ENCODE measurements at places on chromosomes 2 and 18. TPM values are rescaled to one million over a fixed set of nuclear protein-coding genes. Genes with fewer than 3 reads are reported as not detected.

SH3BP4 gene
- 9.1 TPM for total RNA-seq

CTAGE1 gene
- 0.13 TPM for total RNA-seq

SPATS2L gene
- 144 TPM for total RNA-seq

- no peak for DNase-seq
Observed at GRCh38 chr18:37544713-37545112, 20.9 kb downstream of the CELF4 start.

DNA sequence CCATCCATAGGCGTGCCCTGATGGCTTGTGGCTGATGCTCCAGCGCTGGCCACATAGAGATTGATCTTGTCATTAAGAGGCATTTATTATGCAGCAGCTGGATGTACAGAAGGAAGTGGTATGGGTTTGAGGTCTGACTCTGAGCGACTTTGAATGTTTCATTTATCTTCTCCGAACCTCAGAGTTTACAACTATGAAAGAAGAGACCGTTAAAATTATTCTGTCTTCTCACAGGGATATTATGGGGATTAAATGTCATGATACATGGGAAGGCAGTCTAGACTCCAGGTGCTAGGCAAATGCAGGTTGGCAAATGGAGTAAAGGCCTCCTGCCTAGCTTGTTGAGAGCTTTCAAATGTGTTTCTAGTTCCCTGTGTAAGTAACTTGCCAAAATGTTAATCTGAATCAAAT lies 30.3 kb downstream of the MOGAT1 start:
- no peak for DNase-seq

DNA sequence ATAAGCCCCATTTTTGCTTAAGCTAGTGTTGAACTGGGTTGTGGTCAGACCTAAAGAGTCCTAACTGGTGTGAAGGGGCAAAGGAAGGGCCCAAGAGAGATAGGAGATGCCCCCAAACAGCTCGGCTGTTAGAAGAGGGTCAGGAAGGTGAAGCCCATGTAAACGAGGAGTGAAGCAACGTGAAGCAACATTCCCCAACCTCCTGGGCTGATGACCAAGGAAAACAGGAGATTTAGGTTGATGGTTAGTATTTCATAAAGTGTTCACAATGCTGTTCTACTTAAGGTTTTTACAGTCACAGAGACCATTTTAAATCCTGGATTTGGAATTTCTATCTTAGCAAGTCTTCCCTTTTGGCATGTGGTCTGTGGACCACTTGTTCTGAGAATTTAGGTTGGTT lies 144.0 kb upstream of the SERPINE2 start:
- DNase-seq = no peak

- no peak for DNase-seq
Observed at GRCh38 chr18:55384551-55385275, 203.3 kb downstream of the TCF4 start.

- no peak for DNase-seq
Observed at GRCh38 chr2:209970271-209970670, 32.2 kb upstream of the RPE start.

GRCh38 chr2:119574108-119574815 lies 30.0 kb downstream of the CFAP221 start:
- no peak for DNase-seq

DNA sequence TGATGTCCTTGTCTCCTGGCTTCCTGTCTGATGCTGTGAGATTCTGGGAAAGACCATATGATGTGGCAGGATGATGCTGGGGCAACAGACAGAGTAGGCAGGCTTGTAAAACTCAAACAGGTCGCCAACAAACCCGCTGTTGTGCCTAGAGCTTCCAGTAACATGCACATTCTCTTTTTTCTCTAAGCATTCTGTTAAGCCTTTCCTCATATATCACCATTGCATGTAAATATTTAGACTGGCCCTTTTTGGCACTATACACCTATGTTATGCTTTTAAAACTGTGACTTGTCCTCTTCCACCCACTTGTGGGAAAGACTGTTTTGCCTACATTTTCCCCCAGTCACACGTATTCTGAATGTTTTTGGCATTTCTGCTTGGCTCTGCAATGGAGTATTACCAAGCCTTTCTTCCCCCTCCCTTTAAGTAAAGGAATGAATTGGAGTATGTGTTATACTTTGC lies 250.4 kb upstream of the TANK start:
- no peak for DNase-seq

- no peak for DNase-seq
Observed at GRCh38 chr2:137700681-137701080, 263.6 kb upstream of the HNMT start.

DNA sequence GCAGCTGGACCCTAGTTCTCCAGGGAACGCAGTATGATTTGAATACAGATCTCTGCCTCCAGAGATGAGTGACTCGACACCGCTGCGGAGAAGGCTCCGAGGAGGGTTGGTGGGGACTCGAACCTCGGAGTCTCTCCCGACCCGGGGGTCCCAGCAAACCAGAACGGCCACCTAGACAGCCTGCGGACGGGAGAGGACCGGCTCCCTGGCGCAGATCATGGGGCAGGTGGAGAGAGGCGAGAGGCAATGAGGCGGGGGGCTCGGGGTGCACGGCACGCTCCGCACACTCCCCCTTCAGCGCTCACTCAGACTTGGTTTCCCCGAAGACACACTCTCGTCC lies 12.6 kb downstream of the DYSF start:
- no peak for DNase-seq

All from cardiac septum (tissue), 1 donor.